ENCODE measurements at places on chromosomes 2 and 18. TPM values are rescaled to one million over a fixed set of nuclear protein-coding genes. Genes with fewer than 3 reads are reported as not detected.

RBMS1 gene
- total RNA-seq = 102 TPM

MGAT4A gene
- 0.36 TPM for total RNA-seq

DNA sequence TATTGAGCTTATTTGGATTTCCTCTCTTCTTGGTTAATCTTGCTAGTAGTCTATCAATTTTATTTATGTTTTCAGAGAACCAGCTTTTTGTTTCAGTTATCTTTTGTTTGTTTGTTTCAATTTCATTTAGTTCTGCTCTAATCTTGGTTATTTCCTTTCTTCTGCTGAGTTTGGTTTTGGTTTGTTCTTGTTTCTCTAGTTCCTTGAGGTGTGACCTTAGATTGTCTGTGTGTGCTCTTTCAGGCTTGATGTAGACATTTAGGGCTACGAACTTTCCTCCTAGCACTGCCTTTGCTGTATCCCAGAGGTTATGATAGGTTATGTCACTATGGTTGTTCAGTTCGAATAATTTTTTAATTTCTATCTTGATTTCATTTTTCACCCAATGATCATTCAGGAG lies 141.6 kb downstream of the ZNF236 start:
- no peak for DNase-seq

HAUS1 gene
- 40.9 TPM for total RNA-seq

- no peak for DNase-seq
These were observed 359.1 kb upstream of the RAB6C start for GRCh38 chr2:129620411-129620810.

- no peak for DNase-seq
These were observed 43.5 kb upstream of the EPG5 start for GRCh38 chr18:46010676-46011075.

GRCh38 chr2:97718051-97718882 lies 4.9 kb downstream of the ZAP70 start:
- peak; percentile 57 for DNase-seq

DNA sequence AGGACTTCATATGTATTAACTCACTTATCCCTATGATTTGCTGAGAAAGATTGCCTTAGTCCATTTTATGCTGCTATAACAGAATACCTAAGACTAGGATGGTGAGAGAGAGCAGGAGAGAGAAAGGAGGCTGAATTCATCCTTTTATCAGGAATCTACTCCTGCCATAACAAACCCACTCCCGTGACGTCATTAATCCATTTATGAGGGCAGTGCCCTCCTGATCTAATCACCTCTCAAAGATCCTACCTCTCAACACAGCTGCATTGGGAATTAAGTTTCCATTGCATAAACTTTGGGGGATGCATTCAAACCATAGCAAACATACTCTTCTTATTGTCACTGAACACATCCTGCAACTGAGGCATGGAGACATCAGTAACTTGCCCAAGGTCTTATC lies 122.0 kb downstream of the VIT start:
- peak; percentile 25 for DNase-seq

DNA sequence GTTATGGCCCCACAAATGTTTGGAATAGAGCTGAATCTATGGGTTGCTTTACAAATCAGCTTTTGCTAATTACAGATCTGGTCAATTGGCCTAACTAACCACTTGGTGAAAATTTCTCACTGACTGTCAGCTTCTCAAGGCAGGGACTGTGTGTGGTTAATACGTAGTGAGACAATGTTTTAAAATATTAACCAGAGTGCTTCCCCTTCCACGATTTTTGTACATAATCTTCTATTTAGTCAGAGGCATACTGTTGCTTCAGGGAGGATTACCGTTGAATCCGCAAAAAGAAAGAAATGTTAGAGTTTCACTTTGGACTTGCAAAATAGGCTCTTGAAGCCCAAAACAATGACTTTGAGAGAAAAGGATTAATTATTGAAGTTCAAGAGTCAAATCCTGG lies 14.9 kb upstream of the KCNS3 start:
- DNase-seq = no peak

MAB21L4 gene
- total RNA-seq = not detected

GRCh38 chr2:60054571-60055340 lies 498.7 kb downstream of the BCL11A start:
- DNase-seq = no peak

DNA sequence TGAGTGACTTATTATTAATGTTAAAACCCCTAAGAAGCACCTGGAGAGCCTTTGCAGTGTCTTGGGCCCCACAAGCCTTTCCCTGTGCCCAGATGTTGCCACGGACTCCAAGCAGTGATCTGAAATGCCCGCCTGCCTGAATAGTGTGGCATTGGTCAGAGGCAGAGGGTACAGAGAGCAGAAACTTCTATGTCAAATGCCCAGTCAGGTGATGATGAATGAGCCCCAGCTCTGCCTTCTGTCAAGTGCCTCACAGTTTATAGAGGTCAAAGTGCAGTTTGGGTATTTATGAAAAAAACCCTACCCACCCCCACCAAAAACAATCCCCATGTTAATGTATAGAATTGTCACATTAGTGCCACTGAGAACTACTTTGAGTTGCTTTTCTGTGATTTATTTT lies 170.0 kb upstream of the SIX3 start:
- DNase-seq = no peak

DNA sequence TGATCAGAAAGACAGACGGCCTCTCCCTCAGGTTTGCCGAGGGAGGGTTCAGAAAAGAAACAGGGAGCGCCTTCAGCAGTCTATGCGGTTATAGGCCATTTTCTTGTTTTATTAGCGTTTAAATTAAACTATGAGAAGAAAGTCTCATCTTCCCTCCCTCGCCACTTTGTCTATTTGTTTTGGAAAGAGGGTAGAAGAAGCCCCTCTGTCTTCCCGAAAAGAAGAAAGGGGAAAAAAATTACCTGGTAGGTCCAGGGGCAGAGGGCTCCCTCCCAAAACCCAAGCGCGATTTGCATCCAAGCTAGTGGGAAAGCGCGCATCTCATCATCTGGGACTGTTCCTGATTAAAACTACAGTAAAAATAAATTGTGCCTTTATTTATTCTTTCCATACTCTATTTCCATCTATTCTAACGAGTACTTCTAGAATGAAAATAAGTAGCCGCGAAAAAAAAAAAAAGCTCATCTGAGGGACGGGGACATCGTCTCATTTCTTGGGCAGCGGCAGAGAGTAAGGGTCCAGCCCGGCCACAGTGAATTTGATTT lies 2.4 kb downstream of the PAX8 start:
- DNase-seq = peak; percentile 74

DNA sequence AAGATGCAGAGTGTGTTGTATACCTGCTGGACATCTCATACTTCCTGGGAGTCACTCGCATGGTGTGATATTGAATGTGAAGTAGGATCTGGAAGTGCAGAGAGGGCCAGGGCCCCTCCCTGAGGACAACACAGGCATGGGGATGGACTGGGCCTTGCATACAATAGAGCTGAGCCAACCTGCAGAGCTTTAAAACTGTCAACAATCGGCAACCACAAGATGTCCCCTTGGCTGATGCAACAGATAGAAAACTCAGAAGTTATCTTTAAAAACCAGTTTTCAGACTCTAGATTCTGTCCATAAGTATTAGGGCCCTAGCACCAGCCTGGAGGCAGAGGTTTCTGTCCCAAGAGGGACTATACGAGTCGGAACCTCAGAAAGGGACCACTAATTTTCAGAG lies 19.7 kb downstream of the EVA1A start:
- no peak for DNase-seq

GPD2 gene
- 59.7 TPM for total RNA-seq

C2orf80 gene
- total RNA-seq = not detected

LIMS4 gene
- 15.9 TPM for total RNA-seq

DNA sequence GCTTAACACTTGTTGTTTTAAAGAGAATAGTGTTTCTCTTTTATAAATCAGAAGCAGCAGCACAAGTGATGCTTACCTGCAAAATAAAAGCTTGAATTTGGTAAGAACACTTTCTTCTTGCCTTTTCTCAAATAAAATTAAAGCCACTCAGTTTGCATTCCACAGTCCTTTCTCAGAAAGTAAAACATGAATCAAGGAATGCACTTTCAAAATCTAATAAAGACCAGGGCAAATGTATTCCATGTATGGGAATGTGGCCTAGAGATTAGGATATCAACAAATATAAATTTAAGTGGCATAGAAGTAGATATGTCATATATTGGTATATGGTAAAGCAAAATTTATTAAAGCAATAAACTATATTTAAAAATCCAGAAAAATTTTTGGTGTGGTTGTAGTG lies 352.8 kb downstream of the THSD7B start:
- no peak for DNase-seq

GRCh38 chr2:208266936-208267335 lies 881 bp downstream of the PIKFYVE start:
- no peak for DNase-seq

DNA sequence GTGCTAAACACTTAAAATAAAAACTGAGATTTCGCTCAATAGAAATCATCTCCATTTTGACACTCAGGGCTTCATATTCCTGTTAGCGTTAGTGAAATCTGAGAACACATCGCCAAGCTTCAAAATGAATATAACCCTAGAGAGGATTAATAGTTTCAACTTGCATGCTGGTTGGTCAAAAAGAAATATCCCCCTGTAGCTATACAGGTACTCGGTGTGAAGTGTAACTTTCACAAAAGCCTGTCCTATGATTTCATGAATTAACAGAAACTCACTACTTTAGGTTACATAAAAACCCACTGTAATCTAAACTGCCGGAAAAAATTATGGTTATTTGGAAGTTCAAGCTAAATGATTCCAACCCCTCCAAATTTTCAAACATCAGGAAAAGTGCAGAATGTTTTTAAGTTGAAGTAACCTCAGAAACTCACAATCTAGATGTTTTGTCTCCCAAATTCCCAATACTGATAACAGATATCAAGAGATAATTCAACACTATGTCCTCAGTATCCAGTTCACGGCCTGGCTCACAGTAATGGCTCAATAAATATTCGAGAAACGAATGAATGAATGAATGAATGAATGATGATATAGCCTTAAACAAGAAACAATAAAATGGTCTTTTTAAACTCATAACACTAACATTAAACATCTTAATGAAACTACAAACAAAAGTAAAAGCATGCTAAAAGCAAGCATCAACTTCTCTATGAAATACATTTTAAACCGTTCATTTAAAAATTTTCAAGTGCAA lies 2.5 kb downstream of the TLK1 start:
- DNase-seq = no peak

- no peak for DNase-seq
These were observed 24.9 kb downstream of the PECR start for GRCh38 chr2:216056739-216057138.

DNA sequence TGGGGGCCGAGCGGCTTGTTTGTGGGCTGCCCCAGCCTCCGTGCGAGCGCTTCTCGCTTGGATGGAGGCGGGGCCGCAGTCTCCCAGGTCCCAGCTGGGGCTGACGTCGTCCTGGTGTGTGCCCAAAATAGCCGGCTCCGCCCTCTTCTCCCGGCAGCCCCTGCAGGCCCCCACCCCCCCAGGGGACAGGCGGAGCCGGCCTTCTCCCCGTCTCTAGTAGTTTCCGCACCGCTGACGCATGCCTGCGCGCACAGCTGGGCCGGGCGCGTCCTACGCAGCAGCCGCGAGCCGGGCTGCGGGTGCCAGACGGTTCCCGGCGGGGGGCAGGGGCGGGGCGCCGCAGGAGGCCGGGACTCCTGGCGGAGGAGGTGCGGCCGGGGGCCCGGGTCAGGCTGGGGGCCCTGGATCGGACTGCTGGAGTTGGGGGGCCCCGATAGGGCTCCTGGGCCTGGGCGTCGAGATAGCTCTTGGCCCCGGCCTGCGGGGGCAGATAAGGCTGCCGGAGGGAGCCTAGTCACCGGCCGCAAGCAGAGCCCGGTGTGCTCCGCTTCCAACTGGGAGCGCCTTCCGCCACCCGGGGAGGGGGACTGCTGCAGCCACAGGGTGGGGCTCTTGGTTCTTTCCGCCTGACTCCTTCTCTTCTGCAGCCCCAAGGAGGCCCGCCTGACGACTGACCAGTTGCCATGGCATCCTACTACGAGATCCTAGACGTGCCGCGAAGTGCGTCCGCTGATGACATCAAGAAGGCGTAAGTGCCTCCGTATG lies at the start of gene DNAJB2:
Gene DNAJB2 (plus strand): TSS at position 216 of the 765 bp plus-strand sequence. CDS start 468 bp downstream, at position 684.
- DNase-seq = peak; percentile 100

DNA sequence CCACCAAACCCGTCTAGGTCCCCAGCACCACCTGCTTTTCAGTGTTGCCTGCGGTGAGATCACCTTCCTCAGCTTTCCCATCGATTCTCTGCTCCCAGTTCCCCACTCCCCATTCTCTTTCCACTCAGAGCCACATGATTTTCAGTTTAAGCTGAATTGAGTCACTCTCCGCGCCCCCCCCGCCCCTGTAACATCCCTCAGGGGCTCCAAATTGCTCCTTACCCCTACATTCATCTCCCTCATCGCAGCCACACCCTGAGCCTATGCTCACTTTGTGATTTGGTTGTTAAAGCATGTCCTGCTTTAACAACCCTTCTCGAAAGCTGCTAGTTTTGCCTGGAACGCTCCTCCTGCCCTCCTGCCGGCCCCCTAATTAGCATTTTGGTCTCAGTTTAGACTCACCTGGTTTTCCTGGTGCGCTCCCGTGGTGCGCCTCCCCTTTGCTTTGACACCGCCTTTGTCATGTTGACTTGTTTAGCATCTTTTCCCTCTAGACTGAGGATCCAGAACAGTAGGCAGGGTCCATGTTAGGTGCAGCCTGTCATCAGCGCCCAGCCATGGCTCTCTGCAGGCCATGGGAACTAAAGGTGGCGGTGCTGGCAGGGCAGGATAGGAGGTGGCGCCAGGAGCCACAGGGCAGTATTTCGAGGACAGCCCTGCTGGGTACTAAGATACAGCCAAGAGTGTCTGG lies 60.8 kb downstream of the ST3GAL5 start:
- no peak for DNase-seq

POTEC gene
- 0.36 TPM for total RNA-seq

DNA sequence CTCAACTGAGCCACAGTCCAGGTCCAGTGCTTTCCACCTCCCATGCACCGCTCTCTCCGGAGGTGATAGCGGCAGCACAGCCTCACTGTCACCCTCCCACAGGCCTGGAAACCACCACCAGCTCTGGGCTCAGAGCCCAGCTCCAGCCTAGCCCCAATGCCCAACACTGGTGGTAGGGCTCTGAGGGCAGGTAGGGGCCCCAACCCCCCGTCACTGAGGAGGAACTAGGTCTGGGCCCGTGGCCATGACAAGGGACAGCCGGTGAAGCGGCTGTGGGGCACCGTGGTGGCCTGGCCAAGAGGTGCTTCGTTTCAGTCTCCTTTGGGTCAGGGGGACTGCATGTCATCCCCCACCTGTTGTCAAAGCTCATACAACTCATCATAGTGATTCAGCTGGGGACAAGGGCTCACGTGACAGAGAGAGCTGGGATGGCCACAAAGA lies 5.5 kb upstream of the TMEM214 start:
- DNase-seq = peak; percentile 75

TMEM37 gene
- 1.1 TPM for total RNA-seq

FEV gene
- total RNA-seq = not detected

DNA sequence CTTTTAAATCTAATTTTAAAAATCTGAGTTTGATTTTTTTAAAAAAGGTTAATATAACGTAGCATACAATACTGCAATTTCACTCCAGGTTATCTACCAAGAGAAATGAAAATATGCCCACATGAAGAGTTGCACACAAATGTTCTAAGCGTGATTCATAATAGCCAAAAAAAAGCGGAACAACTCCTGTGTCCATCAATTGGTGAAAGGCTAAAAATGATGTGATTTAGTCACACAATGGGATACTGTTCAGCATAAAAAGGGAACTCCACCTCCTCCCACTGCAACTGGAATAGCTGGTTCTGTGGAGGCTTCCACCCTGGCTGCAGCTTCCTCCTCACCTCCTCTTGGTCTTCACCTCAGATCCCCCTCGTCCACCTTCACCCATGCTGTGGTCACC lies 132.8 kb downstream of the PIK3C3 start:
- DNase-seq = no peak

MERTK gene
- total RNA-seq = 0.72 TPM

Data from osteoblast (primary cell).